ENCODE measurements at places on chromosomes 2 and 18. TPM values are rescaled to one million over a fixed set of nuclear protein-coding genes. Genes with fewer than 3 reads are reported as not detected.

DNA sequence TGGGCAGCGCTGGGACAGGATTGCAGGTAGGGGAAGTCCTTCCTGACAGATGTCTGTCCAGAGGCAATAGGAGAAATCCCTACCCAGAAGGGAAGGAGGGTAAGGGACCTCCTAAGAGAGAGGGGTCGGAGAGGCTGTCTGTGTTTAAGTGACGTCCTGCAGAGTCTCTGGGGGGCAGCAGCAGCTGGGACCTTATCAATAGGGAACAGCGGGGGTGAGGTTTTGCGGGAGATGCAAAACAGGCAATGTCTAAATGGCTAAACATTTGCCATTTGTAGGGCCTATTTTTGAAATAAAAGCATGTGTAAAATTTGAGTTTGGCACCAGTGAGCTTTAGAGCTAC lies 108.7 kb upstream of the HS6ST1 start:
- peaks cover 17% of the 10 kb centered on the region for H3K27me3 ChIP-seq
- no peaks in the 10 kb centered on the region for H3K4me1 ChIP-seq
- no peaks in the 10 kb centered on the region for H3K36me3 ChIP-seq
- H3K27ac ChIP-seq = no peak overlapping the region

DNA sequence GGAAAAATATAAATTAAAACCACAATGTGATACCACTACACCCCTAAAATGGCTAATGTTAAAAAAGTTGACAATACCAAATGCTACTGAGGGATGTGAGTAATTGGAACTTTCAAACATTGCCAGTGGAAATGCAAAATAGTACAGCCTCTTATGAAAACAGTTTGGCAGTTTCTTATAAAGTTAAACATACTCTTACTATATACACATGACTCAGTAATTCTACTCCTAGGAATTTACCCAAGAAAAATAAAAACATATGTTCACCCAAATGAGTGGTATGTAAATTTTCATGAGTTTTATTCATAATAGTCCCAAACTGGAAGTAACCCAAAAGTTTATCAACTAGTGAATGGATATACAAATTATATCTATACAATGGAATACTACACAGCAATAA lies 228.0 kb downstream of the CYP26B1 start:
- H3K4me3 ChIP-seq = no peak overlapping the region
- DNase-seq = no peak
- H3K36me3 ChIP-seq = no peaks in the 10 kb centered on the region
- H3K27ac ChIP-seq = no peak overlapping the region
- peaks cover 18% of the 10 kb centered on the region for H3K27me3 ChIP-seq

LOXL3 gene
- 0.75 TPM for total RNA-seq

VAMP8 gene
- 82.3 TPM for total RNA-seq

DNA sequence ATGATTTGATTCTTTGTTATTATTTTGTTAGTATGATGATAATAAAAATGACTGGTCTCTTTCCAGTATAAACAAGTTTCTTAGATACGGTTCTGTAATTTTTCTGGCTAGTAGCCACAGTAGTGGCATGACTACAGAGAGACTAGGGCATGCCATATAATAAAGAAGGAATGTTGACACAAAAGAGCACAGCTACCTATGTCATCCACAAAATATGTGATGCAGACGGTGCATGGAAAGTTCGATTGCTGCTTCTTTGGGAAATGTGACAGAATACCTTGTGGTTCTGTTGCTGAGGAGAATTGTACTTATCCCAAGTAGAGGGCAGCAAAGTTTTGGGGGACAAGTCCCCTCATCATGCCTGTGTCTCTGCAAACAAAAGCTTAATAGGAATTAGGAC lies 26.1 kb upstream of the SETBP1 start:
- no peak overlapping the region for H3K27ac ChIP-seq
- no peak for DNase-seq
- no peak overlapping the region for H3K4me3 ChIP-seq

DNA sequence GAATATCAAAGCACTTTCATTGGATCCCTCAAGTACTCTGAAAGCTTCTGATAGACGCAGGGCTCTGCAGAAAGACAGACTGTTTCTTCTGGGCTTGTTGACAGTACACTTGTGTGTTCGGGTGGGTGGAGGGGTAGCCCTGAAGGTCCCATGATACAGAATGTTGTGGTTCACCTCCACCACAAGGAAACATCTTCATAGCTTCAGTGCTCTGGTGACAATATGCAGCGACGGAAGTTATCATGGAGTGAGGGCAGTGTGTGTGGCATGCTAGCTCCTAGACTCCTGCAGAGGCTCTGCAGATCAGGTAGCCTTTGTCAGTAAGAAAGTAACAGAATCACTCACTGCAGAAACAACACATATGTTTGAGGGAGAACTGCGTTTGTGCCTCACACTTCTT lies 90.7 kb downstream of the MEIS1 start:
- no peak for DNase-seq
- peaks cover 11% of the 10 kb centered on the region for H3K27me3 ChIP-seq
- peaks cover 3% of the 10 kb centered on the region for H3K4me1 ChIP-seq
- H3K4me3 ChIP-seq = no peak overlapping the region

- peaks cover 11% of the 10 kb centered on the region for H3K27me3 ChIP-seq
- H3K4me1 ChIP-seq = no peaks in the 10 kb centered on the region
- no peak overlapping the region for H3K4me3 ChIP-seq
Measured at GRCh38 chr2:2026851-2027250, 282.5 kb upstream of the PXDN start.

GRCh38 chr2:70946832-70947442 lies 11.2 kb downstream of the ATP6V1B1 start:
- peak; percentile 22 for DNase-seq
- peaks cover 11% of the 10 kb centered on the region for H3K4me1 ChIP-seq
- peaks cover 28% of the 10 kb centered on the region for H3K27me3 ChIP-seq
- no peak overlapping the region for H3K4me3 ChIP-seq
- H3K27ac ChIP-seq = no peak overlapping the region

SP5 gene
- total RNA-seq = not detected

PLB1 gene
- 2.2 TPM for total RNA-seq

CDH2 gene
- 0.55 TPM for total RNA-seq

REG3G gene
- total RNA-seq = not detected

- no peak for DNase-seq
- no peak overlapping the region for H3K4me3 ChIP-seq
- H3K36me3 ChIP-seq = peaks cover 12% of the 10 kb centered on the region
- H3K27me3 ChIP-seq = no peaks in the 10 kb centered on the region
- H3K4me1 ChIP-seq = peaks cover 28% of the 10 kb centered on the region
Measured at GRCh38 chr2:102386867-102387541, 31.4 kb downstream of the IL18R1 start.

- no peak for DNase-seq
- H3K4me3 ChIP-seq = peak overlapping the region; percentile 75
- H3K27me3 ChIP-seq = peaks cover 24% of the 10 kb centered on the region
- H3K36me3 ChIP-seq = peaks cover 2% of the 10 kb centered on the region
- H3K4me1 ChIP-seq = peaks cover 31% of the 10 kb centered on the region
Measured at GRCh38 chr2:110865188-110865587, 132.8 kb downstream of the ACOXL start.

GRCh38 chr18:78605255-78605654 lies 374.4 kb upstream of the SALL3 start:
- no peak overlapping the region for H3K4me3 ChIP-seq
- DNase-seq = no peak
- H3K27ac ChIP-seq = no peak overlapping the region
- no peaks in the 10 kb centered on the region for H3K4me1 ChIP-seq
- H3K27me3 ChIP-seq = no peaks in the 10 kb centered on the region
- H3K36me3 ChIP-seq = peaks cover 2% of the 10 kb centered on the region

KCTD18 gene
- total RNA-seq = 19.2 TPM

PRKAG3 gene
- not detected for total RNA-seq

DNA sequence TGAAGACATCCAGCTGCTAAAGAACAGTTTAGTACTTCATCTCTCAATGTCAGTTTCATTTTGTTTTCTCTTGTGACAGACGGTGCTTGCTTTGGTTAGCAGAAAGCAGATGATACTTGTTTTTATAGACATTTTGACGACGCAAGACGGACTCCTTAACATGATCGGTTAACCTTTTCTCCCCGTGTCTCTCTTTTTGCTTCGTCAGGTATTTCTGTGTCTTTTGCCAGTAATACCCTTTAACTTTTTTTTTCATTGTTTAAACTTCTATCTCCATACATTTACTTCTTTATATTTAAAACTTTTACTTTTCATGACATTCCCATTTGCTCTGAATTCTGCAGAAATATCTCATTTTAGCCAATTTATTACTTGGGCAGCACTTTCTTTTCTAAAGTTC lies 57.9 kb downstream of the THSD7B start:
- DNase-seq = no peak
- no peaks in the 10 kb centered on the region for H3K4me1 ChIP-seq
- no peak overlapping the region for H3K4me3 ChIP-seq

- no peak for DNase-seq
- H3K27ac ChIP-seq = no peak overlapping the region
- H3K4me3 ChIP-seq = no peak overlapping the region
- H3K27me3 ChIP-seq = peaks cover 50% of the 10 kb centered on the region
Measured at GRCh38 chr2:60679036-60679780, 76.9 kb upstream of the PAPOLG start.

GRCh38 chr2:19435815-19436214 lies 77.4 kb upstream of the OSR1 start:
- DNase-seq = no peak
- H3K36me3 ChIP-seq = no peaks in the 10 kb centered on the region
- no peak overlapping the region for H3K4me3 ChIP-seq
- no peak overlapping the region for H3K27ac ChIP-seq

- peak overlapping the region; percentile 7 for H3K4me3 ChIP-seq
- H3K27ac ChIP-seq = peak overlapping the region; percentile 86
- no peaks in the 10 kb centered on the region for H3K27me3 ChIP-seq
Measured at GRCh38 chr2:28334527-28334894, 58.1 kb upstream of the FOSL2 start.

EFR3B gene
- not detected for total RNA-seq

- peaks cover 8% of the 10 kb centered on the region for H3K4me1 ChIP-seq
- H3K27ac ChIP-seq = peak overlapping the region; percentile 89
- H3K36me3 ChIP-seq = peaks cover 3% of the 10 kb centered on the region
Measured at GRCh38 chr18:48887294-48887904, 63.4 kb downstream of the SMAD7 start.

- no peak overlapping the region for H3K4me3 ChIP-seq
- peaks cover 6% of the 10 kb centered on the region for H3K27me3 ChIP-seq
- peaks cover 4% of the 10 kb centered on the region for H3K4me1 ChIP-seq
- no peak overlapping the region for H3K27ac ChIP-seq
- no peak for DNase-seq
- no peaks in the 10 kb centered on the region for H3K36me3 ChIP-seq
Measured at GRCh38 chr2:132583666-132584360, 86.2 kb downstream of the LYPD1 start.

DNA sequence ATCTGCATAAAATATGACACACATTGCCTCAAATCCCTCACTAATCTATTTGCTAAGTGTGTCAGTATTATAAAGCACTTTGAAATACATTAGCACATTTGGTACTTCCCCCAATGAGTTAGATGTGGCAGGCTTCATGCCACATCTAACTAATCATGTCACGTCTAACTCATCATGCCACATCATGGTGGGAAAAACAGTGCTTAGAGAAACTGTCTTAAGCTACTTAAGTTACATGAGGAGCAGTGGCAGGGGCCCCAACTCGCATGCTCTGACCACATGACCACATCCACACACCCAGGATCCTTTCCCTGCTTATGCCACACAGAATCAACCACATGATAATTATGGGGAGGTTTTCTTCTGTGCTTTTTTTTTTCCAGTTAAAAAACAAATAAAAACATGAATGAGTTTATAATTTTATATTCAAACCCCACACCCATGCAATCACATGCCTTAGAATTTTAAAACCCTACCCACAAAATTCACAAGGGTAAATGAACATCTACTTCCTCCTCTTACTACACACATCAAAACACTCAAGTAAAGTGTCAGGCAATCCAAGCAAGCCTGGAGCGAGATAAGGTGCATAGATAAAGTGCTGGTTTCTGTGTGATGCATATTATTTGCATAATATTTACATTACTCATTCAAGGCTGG lies 1.6 kb downstream of the ABCA12 start:
- H3K4me1 ChIP-seq = no peaks in the 10 kb centered on the region
- no peak overlapping the region for H3K27ac ChIP-seq
- DNase-seq = no peak
- no peak overlapping the region for H3K4me3 ChIP-seq

ABCG5 gene
- not detected for total RNA-seq

ANKRD30B gene
- total RNA-seq = not detected

DNA sequence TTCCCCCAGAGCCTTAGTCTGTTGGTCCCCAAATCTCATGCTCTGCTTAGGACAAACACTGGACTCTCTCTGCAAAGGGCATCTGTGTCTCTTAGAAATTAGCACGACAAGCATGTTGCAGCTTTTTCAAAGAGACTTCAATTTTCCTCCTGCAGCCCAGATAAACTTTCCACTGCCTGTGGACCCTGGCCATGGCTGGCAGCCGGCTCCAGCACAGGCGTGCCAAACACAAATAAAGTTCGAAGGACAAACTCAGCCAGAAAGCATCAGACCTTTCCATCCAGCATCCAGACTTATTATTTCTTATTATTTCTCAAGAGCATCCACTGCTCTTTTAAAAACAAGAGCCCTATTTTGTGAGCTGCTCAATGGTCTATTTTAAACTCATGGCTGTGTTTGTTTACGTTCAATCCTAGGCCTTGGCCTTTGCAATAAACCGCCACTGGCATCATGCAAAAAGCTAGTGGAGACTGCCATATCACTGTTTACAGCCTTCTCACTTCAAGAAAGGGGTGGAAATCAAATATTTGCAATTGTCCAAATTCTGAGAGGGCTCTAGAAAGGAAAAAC lies 300.8 kb downstream of the BCL11A start:
- DNase-seq = no peak
- H3K4me1 ChIP-seq = no peaks in the 10 kb centered on the region
- no peak overlapping the region for H3K4me3 ChIP-seq
- no peaks in the 10 kb centered on the region for H3K36me3 ChIP-seq
